ENCODE measurements at places on chromosomes 11 and 22.

DNA sequence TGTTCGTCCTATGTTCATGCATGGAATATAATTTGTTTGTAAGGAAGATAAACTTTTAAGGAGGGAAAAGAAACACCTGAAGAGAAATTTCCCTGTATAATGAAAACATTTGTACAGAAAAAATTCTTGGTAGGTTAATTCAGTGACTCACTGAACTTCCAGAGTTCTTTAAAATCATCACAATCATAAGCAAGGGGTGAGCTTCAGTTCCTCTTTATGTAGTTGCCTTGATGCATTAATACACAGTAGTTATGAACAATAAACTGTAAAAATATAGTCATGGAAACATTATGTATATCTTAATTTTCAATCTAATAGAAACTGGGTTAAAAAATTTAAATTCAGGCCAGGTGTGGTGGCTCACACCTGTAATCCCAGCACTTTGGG, 1.1 kb upstream of the C11orf65 start:
- DNase-seq, result no peak

- no peak for DNase-seq
These were observed 14.9 kb upstream of the MIEF1 start for GRCh38 chr22:39486951-39487825.

- DNase-seq, result no peak
These were observed 126.1 kb downstream of the HIPK3 start for GRCh38 chr11:33383075-33383919.

DNA sequence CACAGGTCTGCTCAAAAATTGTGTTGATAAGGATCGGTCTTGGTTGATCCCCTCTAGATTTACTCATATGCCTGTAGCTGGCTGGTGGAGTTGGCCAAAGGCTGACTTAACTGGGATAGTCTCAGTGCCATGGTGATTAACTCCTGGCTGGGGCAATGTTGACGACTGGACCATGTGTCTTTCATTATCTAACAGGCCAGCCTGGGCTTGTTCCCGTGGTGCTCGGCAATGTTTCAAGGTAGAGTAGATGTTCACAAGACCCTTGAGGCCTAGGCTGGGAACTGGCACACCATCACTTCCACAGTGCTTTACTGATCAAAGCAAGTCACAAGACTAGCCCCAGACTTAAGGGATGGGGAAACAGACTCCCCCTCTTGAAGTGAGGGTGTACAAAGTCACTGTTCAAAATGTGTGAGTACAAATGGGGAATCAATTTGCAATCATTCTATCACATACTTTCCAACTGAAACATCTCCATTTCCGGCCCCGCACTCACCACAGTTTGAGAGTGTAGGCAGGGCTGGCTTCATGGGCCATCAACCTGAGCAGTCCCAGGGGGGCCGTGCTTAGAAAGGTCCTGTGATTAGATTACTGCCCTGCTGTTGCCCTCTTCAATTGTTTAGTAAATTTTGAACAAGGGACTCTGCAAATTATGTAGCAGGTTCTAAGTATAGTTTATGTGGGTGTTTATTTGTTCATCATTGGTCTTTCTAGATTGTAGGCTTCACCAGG, 240.8 kb downstream of the NELL1 start:
- no peak for DNase-seq

GRCh38 chr11:111285189-111286091, 12.9 kb upstream of the POU2AF3 start:
- no peak for DNase-seq

GRCh38 chr11:773830-774229, 3.5 kb downstream of the GATD1 start:
- DNase-seq, result no peak

GRCh38 chr11:105611572-105612441, 1.9 kb downstream of the GRIA4 start:
- no peak for DNase-seq

GRCh38 chr11:68150037-68150436, 28.8 kb upstream of the CHKA start:
- DNase-seq, result no peak

DNA sequence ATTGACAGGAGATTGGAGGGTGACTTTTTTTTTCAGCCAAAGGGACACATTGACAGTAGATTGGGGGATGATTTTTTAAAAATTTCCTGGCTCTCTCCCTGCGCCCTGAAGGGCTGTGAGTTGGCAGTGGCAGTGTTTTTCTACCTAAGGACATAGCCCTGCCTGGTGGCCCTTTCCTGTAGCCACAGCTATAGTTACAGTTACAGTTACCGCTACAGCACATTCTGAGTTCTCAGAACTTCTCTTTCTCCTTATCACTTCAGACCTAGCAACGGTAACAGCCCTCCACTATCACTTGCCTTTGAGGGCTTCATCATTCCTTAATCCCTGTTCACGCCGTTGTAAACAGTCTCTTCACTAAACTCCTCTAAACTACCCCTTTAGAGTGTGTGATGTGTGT, 684 bp downstream of the MRGPRX2 start:
- DNase-seq, result no peak

DNA sequence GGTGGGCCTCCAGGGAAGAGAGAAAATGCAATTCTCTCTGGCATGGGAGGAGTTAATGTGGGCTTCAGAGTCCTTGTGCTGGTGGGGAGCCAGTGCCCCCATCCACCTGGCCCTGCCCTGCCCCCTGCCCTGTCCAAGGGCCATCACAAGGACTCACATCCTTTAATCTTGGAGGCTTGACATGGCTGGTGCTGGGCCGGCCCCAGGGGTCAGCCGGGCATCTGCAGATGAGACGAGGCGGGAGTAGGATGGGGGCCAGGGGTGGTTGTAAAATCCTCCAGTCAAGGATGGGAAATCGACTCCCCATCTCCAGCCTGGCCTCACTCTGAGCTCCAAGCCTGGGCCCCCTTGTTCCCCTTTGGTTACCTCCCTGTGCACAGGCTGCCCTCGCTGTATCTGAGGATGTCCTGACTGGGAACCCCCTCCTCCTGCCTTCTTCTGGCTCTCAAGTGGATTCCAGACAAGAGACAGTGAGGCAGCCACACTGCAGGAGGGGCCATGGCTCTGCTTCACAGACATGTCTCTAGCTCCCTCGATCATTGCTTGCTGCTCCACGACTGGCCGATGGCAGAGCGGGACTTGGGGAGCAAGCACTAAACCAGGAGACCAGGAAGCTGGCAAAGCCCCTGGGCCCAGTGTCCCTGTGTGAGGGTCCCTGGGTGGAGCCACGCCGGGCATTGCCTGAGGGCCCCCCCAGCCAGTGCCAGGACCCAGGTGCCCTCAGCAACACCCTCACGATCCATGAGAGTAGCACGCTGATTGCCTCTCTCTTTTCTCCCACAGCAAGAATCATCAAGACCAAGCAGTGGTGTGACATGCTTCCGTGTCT, 1120.5 kb downstream of the BRD1 start:
- no peak for DNase-seq

- DNase-seq, result no peak
These were observed 146.7 kb downstream of the ST3GAL4 start for GRCh38 chr11:126502159-126502558.

GRCh38 chr11:46944356-46945075, 8.0 kb downstream of the CSTPP1 start:
- DNase-seq, result no peak

DNA sequence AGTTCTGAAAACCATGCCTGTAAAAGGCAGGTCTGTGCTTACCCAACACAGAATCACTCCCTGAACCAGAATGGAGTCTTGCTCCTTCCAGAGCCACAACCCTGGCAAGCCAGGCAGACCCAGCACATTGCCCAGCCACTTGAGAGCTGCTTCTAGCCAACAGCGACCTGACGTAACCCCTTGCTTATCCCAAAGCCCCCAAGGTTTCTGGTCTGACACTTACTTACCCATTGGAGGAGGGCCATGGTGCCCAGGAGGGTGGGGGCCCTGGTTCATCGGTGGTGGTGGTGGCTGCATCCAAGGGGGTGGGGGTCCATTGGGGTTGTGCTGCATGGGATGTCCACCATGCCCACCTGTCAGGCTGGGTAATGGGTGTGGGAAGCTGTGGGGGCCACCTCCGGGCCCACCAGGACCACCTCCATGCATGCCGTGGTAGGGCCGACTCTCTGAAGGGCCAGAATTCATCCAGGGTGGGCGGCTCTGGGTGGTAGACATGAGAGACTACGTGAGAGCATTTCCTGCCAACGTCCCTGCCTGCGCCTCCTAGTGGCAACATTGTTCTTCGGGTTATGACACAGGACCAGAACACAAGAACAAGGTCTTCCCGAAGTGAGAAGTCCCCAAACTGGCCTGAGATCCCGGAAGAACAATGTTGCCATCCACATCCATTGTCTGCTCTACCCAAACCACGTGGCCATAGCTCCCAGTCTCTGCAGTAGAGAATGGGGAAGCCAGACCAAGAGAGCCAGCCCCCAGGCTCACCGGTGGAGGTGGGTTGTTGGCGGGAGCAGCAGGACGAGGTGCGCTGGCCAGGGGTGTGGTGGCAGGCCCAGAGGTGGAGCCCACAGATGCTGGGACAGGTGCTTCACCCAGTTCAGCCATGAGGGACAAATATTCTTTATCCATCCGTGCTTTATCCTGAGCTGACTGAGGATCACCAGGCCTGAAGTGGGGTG, 7.8 kb upstream of the PYGM start:
- peak; percentile 85 for DNase-seq

GRCh38 chr22:25509374-25509791, 55.1 kb upstream of the GRK3 start:
- no peak for DNase-seq

GRCh38 chr11:60785136-60785535, at the start of gene MS4A10:
Gene MS4A10, plus strand, starts transcription at chr11:60785333. Its CDS starts 5,003 bp downstream, at chr11:60790336.
- DNase-seq, result no peak

- no peak for DNase-seq
These were observed 348.5 kb downstream of the JRKL start for GRCh38 chr11:96738311-96738710.

GRCh38 chr22:27993201-27993635, 74.2 kb upstream of the PITPNB start:
- DNase-seq, result no peak

DNA sequence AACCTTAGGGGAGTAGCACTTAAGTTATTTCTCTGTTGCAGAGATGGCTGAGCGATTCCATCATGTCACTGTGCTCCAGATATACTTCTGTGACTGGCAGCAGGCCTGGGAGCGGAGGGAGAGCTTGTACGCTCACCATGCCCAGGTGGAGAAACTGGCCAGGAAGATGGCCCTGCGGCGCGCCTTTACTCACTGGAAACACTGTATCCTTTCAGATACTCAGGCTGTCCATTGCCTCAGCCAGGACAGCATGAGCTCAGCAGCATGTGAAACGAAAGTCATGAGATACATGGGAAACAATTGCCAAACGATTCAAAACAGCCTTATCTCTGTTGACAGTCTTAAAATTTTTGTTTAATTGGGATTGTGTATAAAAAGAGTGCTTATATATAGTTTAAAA, 78.9 kb downstream of the SFI1 start:
- no peak for DNase-seq

- DNase-seq, result no peak
These were observed 108.0 kb downstream of the SLC1A2 start for GRCh38 chr11:35311331-35311730.

- DNase-seq, result no peak
These were observed 245.0 kb upstream of the B3GAT1 start for GRCh38 chr11:134656861-134657540.

GRCh38 chr11:1194977-1195681, 27.7 kb upstream of the MUC5B start:
- DNase-seq, result no peak

GRCh38 chr11:12909879-12910278, 99.2 kb upstream of the RASSF10 start:
- DNase-seq, result no peak

- no peak for DNase-seq
These were observed 16.7 kb downstream of the BCL9L start for GRCh38 chr11:118908901-118909618.

DNA sequence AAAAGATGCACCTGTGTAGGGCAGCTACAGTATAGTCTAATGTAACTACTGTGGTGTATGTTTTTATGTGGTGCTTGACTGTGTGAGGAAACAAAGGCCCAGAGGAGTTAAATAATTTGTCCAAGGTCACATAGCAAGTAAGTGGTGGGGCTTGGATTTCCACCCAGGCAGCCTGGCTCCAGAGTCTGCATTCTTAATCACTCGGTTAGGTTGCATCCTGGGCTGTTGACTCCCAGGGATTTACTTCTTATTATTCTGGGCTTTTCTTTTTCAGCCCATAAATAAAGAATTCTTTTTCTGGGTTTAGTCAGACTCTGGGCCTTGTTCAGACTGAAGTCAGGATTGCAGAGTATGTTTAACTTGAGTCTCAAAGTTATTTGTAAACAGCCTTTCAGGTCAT, 82.1 kb downstream of the ARHGAP42 start:
- no peak for DNase-seq

GRCh38 chr11:46444305-46444704, 52.7 kb upstream of the CHRM4 start:
- no peak for DNase-seq

DNA sequence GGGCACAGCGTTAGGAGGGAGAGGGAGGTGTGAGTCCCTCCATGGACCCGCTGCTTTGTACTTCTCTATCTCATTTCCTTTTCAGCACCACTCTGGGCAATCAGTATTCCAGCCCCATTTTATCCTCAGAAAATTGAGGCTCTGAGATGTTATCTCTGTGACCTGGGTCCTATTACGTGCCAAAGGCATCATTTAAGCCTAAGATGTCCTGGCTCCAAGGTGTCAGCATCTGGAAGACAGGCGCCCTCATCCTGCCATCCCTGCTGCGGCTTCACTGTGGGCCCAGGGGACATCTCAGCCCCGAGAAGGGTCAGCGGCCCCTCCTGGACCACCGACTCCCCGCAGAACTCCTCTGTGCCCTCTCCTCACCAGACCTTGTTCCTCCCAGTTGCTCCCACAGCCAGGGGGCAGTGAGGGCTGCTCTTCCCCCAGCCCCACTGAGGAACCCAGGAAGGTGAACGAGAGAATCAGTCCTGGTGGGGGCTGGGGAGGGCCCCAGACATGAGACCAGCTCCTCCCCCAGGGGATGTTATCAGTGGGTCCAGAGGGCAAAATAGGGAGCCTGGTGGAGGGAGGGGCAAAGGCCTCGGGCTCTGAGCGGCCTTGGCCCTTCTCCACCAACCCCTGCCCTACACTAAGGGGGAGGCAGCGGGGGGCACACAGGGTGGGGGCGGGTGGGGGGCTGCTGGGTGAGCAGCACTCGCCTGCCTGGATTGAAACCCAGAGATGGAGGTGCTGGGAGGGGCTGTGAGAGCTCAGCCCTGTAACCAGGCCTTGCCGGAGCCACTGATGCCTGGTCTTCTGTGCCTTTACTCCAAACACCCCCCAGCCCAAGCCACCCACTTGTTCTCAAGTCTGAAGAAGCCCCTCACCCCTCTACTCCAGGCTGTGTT, 829 bp upstream of the APOC3 start:
- no peak for DNase-seq

- DNase-seq, result no peak
These were observed 4.5 kb upstream of the CREB3L1 start for GRCh38 chr11:46272816-46273427.

GRCh38 chr22:46009730-46010129, 32.8 kb upstream of the WNT7B start:
- DNase-seq, result no peak
